ENCODE measurements at places on chromosomes 12 and 14. TPM values are rescaled to one million over a fixed set of nuclear protein-coding genes. Genes with fewer than 3 reads are reported as not detected.
A peak's percentile ranks its signal among the peaks of the same experiment; 100 is the strongest.

DNA sequence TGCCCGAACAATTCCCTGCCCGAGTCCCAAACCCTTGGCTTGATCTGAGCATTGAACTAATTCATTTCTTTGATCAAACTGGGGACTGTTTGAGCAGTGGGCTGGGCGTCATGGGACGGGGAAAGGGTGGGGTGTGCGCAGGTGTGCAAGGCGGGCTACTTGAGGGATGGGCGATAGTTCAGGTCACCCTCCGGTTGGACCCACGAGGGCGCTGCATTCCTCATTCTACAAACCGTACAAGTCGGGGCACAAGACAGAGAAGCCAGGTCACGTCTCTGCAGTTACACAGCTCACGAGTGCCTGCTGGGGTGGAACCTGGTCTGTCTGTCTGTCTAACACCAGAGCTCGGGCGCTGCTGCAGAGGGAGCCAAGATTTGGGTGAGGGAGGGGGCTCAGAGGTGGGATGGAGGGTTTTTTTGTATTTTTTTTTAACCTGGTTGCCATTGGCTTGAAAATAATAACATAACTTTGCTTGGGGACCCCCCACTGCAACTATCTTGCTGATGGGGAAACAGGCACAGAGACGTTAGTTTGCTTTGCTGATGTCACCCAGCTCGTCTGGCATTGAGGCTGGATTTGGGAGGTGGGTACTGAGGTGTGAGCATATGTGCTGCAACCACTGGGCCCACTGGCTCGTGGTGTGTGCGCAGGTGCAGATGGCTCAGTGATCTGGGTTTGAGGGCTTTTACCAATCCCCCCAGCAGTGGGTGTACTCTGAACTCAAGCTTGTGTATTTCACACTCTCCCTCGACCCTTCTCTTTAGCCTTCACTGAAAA lies 7.6 kb upstream of the RTL1 start:
- no peak overlapping the region for H3K4me3 ChIP-seq
- H3K27me3 ChIP-seq, result peaks cover 2% of the 10 kb centered on the region
- no peaks in the 10 kb centered on the region for H3K4me1 ChIP-seq
- H3K27ac ChIP-seq, result no peak overlapping the region

- no peak overlapping the region for H3K27ac ChIP-seq
- H3K4me1 ChIP-seq, result no peaks in the 10 kb centered on the region
- no peak for DNase-seq
- no peak overlapping the region for H3K4me3 ChIP-seq
- H3K36me3 ChIP-seq, result no peaks in the 10 kb centered on the region
- H3K27me3 ChIP-seq, result no peaks in the 10 kb centered on the region
Observed at GRCh38 chr12:47591795-47592194, 114.0 kb downstream of the RPAP3 start.

- no peaks in the 10 kb centered on the region for H3K4me1 ChIP-seq
- no peak overlapping the region for H3K4me3 ChIP-seq
- DNase-seq, result no peak
- no peak overlapping the region for H3K27ac ChIP-seq
Observed at GRCh38 chr12:65896743-65897142, 72.5 kb downstream of the HMGA2 start.

- H3K4me1 ChIP-seq, result no peaks in the 10 kb centered on the region
- H3K27me3 ChIP-seq, result peaks cover 22% of the 10 kb centered on the region
- no peak for DNase-seq
- H3K27ac ChIP-seq, result no peak within 1 kb of the TSS
- H3K36me3 ChIP-seq, result no peaks in the 10 kb centered on the region
Observed at GRCh38 chr14:57865403-57866198, at the start of gene SLC35F4. SLC35F4 (minus strand) TSS chr14:57866092.

GRCh38 chr12:104303538-104304151 lies at the start of gene EID3:
EID3 (plus strand) TSS chr12:104303739; CDS start chr12:104303935, 196 bp downstream.
- peak within 1 kb of the TSS; percentile 94 for H3K27ac ChIP-seq
- no peaks in the 10 kb centered on the region for H3K27me3 ChIP-seq
- H3K4me1 ChIP-seq, result peaks cover 71% of the 10 kb centered on the region
- peaks cover 61% of the 10 kb centered on the region for H3K36me3 ChIP-seq
- peak within 1 kb of the TSS; percentile 83 for H3K4me3 ChIP-seq
- DNase-seq, result peak; percentile 92

GRCh38 chr12:23008623-23009022 lies 383.7 kb downstream of the ETNK1 start:
- no peak overlapping the region for H3K4me3 ChIP-seq
- H3K27me3 ChIP-seq, result no peaks in the 10 kb centered on the region
- H3K27ac ChIP-seq, result no peak overlapping the region
- DNase-seq, result no peak
- H3K36me3 ChIP-seq, result no peaks in the 10 kb centered on the region

DNA sequence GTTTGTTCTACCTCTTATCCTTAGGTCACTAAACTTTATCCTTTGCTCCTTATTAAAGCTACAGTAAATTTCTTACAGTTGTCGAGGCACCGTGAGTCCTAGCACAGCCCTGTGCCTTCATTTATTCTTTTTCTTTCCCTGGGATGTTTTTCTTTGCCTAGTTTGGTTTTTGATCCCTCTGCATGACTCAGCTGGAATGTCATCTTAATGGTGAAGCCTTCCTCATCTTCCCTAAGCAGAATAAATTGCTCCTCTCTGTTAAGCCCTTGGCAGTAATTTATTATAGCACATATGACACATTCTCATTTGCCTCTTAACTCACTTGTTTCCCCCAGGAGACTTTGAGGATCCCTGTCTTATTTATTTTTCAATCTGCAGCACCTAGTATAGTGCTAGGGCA lies 16.6 kb downstream of the ACTR10 start:
- no peak overlapping the region for H3K4me3 ChIP-seq
- no peaks in the 10 kb centered on the region for H3K27me3 ChIP-seq
- peaks cover 4% of the 10 kb centered on the region for H3K4me1 ChIP-seq
- no peak for DNase-seq
- H3K36me3 ChIP-seq, result peaks cover 30% of the 10 kb centered on the region
- H3K27ac ChIP-seq, result no peak overlapping the region

DNA sequence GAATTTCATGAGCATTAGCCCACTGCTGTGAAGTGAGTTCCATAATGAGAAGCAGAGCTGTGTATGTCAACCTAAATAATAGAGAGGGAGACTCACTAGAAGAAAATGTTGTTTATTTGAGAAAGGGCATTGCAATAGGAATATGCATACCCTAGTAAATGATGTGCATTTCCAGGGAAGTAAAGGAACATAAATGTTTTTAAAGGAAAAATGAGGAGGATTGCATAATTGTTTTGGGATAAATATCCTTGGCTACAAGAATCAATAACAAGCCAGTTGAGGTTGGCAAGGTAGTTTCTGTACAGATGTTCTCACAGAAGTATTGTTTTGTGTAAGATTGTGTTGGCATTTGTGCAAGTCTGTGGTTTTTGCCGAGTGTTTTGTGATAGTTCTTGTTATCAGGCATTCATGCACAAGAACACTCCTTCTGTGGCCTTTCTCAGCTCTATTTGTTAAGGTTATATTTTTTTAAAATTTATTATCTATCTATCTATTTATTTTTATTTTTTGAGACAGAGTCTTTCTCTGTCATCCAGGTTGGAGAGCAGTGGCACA lies 47.1 kb downstream of the EMP1 start:
- no peaks in the 10 kb centered on the region for H3K36me3 ChIP-seq
- peaks cover 42% of the 10 kb centered on the region for H3K27me3 ChIP-seq
- H3K27ac ChIP-seq, result no peak overlapping the region
- H3K4me3 ChIP-seq, result no peak overlapping the region
- no peaks in the 10 kb centered on the region for H3K4me1 ChIP-seq
- DNase-seq, result no peak

DNA sequence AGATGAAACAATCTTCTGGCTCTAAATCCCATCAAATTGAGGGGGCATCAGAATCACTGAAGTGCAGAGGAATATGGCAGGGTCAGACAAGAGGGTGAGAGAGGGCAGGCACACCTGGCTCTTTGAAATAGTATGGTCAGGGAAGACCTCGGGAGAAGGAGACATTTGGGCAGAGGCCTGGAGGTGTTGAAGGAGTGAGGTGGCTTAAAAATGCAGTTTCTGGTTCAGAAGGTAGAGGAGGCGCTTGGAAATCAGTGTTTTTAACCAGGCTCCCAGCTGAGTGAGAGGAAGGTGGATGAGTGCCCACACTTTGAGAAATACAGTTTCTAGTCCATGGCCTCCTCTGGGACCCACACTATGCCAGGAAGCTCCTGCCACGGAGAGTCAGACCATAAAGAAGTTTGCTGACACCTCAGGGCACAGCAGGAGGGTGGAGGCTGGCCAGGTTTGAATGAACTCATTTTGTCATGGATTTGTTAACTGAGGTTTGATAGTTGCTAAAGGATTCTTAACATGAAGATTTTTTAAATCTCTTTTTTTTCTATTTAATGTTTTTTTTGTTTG lies 20.1 kb downstream of the NID2 start:
- H3K27me3 ChIP-seq, result peaks cover 5% of the 10 kb centered on the region
- no peaks in the 10 kb centered on the region for H3K4me1 ChIP-seq
- no peak for DNase-seq
- no peak overlapping the region for H3K27ac ChIP-seq
- no peaks in the 10 kb centered on the region for H3K36me3 ChIP-seq

Gene BATF
- 63.0 TPM for total RNA-seq

Gene GRIP1
- total RNA-seq, result 0.35 TPM

GRCh38 chr12:818733-819132 lies 66.4 kb downstream of the WNK1 start:
- no peak overlapping the region for H3K4me3 ChIP-seq
- H3K27me3 ChIP-seq, result no peaks in the 10 kb centered on the region
- peaks cover 39% of the 10 kb centered on the region for H3K4me1 ChIP-seq
- H3K36me3 ChIP-seq, result peaks cover 57% of the 10 kb centered on the region
- DNase-seq, result no peak

- DNase-seq, result no peak
- H3K36me3 ChIP-seq, result peaks cover 49% of the 10 kb centered on the region
- H3K27me3 ChIP-seq, result no peaks in the 10 kb centered on the region
- H3K4me3 ChIP-seq, result no peak overlapping the region
- peak overlapping the region; percentile 51 for H3K27ac ChIP-seq
Observed at GRCh38 chr12:121648458-121649028, 20.9 kb downstream of the MORN3 start.

GRCh38 chr14:90797451-90797850 lies 18.8 kb downstream of the TTC7B start:
- H3K4me1 ChIP-seq, result peaks cover 21% of the 10 kb centered on the region
- no peak overlapping the region for H3K27ac ChIP-seq
- no peak for DNase-seq
- H3K27me3 ChIP-seq, result no peaks in the 10 kb centered on the region
- H3K4me3 ChIP-seq, result no peak overlapping the region

DNA sequence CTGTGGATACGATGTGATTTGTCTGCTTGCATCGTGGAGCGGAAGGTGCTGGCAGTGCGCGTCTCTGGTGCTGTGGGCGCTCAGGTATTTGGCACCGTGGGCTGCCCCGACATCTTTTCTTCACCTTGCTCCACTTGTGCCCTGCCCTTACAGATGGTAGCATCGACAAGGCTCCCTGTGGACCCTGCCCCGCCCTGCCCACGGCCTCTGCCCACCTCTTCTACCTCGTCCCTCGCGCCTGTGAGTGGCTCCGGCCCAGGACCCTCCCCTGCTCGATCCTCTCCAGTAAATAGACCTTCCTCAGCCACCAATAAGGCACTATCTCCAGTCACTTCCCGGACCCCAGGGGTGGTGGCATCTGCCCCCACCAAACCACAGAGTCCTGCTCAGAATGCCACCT lies 36.6 kb downstream of the EP400 start:
- no peaks in the 10 kb centered on the region for H3K27me3 ChIP-seq
- H3K4me1 ChIP-seq, result no peaks in the 10 kb centered on the region
- no peak overlapping the region for H3K27ac ChIP-seq
- no peak overlapping the region for H3K4me3 ChIP-seq

DNA sequence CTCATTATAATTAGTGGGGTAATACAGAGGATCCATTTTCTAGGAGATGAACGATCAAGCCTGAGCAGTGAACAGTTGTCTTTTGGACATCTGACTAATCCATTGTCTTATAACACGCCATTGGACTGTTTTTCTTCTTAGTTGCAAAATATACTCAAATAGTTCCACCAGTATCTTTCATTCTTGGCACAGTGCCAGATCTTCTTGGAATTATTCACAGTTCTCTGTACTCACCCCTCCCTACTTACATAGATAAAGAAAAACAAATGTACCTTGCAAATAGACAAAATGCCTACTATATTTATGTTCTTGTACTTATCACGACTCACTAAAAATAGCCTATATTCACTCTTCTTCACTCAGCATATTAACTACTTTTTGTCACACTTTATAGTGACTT lies 3.8 kb downstream of the CBLN3 start:
- no peaks in the 10 kb centered on the region for H3K27me3 ChIP-seq
- peaks cover 10% of the 10 kb centered on the region for H3K36me3 ChIP-seq
- peak overlapping the region; percentile 0 for H3K4me3 ChIP-seq
- peaks cover 47% of the 10 kb centered on the region for H3K4me1 ChIP-seq
- H3K27ac ChIP-seq, result peak overlapping the region; percentile 88
- DNase-seq, result no peak

DNA sequence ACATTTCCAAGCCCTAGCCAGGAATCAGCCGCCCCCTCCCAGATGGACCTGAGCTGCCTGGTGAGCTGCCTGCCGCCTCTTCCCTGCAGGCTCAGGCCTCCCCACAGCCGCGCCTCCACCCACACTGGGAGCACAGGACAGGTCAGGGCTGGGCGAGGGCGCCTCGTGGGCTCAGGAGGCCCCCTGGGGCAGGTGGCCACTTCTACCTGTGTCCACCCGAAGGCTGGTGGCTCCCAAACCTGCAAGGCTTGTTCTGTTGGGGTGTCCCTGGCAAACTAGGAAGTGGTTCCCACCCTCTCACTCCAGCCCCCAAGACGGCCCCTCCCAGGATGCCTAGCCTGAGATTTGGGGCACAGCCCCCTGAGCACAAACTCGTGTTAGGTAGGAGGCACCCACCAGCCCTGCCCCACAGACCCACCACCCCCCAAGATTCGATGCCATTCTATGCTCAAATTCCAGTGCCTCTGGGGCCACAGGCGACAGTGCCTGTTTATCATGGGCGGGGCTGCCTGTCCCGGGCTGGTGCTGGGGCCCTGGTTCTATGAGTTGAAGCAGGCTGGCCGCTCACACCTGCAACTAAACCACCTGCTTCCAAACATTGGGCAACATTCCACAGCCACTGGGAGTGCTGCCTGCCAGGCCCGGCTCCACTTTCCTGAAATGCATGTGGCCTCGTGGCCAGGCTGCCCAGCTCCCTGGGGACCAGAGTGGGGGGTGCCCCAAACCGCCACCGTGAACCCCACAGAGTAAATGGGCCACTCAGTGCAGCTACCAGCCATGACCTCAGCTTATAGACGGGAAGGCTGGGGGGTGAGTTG lies 6.8 kb downstream of the MMP17 start:
- H3K27me3 ChIP-seq, result peaks cover 15% of the 10 kb centered on the region
- no peak for DNase-seq
- peaks cover 5% of the 10 kb centered on the region for H3K4me1 ChIP-seq
- H3K27ac ChIP-seq, result no peak overlapping the region

Gene PGF
- 0.38 TPM for total RNA-seq
